Activated CD4-positive, alpha-beta T cell treated with anti-CD3 and anti-CD28 coated beads, Interleukin-2, amount 50 U/mL, for 24 hours (primary cell): ENCODE measurements at places on chromosomes 1 and 21.

DNA sequence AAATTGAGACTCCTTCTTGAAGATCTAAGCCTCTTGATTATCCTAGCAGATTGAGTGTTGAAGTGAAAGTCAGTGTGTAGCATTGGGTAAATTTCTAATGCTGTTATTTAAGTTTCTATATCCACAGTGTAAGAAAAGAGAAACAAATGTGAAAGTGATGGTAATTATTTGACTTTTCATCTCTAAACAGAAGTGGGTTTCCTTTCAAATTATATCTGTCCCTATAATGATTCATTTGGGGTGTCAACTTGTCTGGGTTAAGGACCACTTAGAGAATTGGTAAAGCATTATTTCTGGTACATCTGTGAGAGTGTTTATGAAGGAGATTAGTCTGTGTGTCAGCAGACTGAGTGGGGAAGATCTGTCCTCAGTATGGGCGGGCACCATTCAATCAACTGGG is 133.0 kb upstream of the HMCN1 start:
- DNase-seq: no peak

DNA sequence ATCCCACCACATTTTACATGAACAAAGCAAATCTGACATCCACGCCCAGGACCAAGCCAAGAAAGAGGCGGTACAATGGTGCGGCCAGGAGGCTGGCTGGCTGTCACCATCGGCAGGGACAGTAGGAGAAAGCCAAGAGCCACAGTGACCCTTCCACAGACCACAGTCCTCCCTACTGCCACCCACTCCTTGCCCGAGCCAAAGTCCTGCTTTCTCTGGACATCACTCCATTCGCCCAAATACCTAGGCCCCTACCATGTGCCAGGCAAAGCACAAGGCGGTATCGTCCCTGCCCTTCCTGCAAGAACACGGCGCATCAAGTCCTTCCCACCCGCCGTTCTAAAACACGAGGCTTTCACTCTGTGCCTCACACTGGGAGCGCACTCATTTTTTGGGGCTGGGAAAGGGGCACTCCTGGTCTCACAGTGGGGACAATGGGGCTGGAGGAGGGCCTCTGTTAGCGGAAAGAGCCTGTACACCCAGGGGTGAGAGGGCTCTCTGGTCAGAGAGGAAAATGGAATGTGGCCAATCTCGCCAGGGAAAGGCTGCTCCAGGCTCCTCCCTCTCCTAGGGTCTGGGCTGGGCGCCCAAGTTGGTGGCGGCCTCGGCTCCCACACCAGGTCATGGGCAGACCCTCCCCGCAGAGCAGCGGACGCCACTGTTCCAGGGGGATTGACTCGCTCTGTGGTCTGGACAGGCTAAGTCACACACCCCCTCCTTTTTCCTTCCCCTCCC is 26.5 kb downstream of the SSBP3 start:
- DNase-seq: no peak

DNA sequence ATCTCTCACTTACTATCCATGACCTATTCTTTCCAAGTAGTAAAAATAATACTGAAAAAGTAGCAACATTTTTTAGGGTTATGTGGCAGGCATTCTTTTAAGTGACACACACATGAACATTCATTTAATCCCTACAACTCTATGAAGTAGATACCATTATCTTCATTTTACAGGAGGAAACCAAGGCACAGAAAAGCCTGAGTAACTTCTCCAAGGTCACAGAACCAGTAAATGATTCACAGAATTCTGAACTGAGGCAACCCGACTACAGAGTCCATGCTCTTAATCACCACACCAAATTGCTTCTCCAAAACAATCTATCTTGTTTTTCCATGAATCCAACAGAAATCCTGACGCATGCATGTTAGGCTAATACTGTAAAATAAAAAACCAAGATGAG is 17.5 kb downstream of the FUBP1 start:
- no peak for DNase-seq

DNA sequence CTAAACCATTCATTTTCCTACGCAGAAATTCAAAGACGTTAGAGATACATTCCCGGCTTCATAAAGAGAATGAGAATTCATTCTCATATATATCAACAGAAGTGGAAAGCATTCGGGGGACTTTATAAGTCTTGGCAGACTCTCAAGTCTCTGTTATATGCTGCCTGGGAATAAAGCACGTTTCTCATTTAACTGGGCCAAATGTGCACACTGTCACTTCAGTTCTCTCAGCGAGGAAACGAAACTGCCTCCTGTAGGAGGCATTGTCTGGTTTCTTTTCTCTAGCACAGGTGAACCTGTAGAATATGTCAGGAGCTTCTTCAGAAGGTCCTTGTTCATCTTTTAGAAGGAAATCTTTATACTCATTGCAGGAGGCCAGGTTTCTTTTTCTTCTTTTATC is 367.6 kb downstream of the PTBP2 start:
- no peak for DNase-seq

DNA sequence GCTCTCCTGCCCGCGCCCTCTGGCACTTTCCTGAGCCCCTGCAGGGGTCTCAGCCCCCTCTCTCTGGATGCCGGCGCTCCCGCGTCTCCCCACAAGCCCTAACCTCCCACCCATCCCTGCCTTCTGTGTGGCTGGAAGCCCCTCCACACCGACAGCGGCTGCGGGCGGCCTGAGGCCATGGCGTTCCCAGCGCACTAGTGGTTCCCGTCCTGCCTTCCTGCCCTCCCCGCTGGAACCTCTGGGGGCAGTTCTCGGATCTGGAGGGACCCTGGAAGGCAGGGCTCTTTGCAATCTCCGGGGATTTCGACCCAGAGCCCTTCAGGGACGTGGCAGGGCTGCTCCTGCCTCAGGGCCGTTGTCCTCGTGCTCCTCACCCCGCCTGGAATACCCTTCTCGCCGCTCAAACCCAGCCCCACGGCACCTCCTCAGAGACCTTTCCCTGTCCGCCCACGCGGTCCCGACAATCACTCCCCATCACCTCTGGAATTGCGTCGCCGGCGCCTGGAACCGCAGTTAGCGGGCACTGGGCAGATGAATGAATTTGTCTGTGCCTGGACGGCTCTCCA is 493 bp upstream of the ESPN start:
- DNase-seq: no peak

DNA sequence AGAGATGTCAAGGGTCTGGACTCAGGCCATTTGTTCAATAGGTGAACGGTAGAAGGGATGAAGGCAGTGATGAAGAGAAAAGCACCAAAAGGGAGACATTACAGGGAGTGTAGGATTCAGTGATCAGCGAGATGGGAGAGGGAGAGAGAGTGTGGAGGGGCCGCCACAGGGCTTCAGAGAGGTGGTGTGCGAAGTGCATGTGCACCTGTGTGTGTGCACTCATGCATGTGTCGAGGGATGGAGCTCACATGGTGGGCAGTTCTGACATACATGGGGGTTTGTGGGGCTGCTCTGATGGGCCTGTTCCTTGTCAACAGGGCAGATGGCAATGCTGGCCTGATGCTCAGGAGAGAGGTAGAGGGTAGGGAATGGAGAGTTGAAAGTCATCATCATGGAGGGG is 11.4 kb upstream of the KCNA2 start:
- no peak for DNase-seq

DNA sequence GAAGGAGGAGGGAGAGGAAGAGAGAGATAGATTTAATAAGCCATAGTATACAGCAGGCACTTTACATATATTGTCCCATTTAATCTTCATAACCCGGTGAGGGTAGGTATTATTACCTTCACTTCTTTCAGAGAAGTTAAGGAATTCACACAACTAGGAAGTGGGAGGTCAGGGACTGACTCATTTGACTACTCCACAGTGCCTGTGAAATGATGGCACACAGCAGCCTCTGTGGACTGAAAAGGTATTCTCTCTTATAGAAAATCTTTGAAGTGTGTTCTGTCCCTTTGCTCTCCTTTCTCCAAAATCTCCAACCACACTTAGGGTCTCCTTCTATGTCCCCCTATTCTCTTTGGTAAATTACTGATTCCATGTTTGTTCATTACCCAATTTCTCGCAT is 23.9 kb downstream of the PALMD start:
- no peak for DNase-seq
